ENCODE measurements at places on chromosomes 6 and 20.

DNA sequence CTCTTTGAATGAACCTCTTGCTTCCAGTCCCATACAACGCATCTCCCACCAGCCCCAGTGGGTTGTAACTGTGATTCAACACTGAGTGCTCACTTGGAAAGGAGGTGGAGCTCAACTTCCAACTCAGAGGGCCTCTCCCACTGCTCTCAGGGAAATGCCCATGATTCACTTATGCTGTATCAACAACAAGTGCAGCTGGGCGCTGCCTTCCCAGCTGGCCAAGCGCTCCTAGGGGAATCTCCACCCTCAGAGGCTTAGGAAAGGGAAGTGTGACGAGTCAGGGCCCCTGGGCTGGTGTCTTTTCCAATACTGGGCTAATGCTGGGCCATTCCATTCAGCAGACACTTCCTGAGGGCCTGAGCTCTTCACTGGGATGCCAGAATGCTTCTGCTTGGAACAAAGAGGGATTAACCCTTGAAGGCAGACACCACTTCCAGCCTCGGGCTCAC is 8.1 kb upstream of the OCSTAMP start:
- DNase-seq = peak; percentile 62

DNA sequence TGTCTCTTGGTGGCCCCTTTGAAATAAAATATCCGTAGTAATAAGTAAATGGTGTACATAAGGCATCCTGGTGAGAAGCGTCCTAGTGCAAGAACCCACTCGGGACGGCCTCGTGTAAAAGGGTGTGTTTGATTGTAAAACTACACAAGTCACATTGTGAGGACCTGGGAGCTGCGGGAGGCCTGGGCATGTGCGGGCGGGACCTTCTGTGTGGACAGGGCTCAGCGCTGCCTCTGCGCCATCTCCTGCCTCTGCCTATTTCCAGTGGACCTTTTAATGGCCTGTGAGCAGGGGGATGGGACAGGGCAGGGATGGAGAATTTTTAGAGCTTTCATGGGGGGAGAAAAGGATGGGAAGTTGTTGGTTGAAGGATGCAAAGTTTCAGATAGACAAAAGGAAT is 25.3 kb upstream of the KIF25 start:
- DNase-seq = no peak

DNA sequence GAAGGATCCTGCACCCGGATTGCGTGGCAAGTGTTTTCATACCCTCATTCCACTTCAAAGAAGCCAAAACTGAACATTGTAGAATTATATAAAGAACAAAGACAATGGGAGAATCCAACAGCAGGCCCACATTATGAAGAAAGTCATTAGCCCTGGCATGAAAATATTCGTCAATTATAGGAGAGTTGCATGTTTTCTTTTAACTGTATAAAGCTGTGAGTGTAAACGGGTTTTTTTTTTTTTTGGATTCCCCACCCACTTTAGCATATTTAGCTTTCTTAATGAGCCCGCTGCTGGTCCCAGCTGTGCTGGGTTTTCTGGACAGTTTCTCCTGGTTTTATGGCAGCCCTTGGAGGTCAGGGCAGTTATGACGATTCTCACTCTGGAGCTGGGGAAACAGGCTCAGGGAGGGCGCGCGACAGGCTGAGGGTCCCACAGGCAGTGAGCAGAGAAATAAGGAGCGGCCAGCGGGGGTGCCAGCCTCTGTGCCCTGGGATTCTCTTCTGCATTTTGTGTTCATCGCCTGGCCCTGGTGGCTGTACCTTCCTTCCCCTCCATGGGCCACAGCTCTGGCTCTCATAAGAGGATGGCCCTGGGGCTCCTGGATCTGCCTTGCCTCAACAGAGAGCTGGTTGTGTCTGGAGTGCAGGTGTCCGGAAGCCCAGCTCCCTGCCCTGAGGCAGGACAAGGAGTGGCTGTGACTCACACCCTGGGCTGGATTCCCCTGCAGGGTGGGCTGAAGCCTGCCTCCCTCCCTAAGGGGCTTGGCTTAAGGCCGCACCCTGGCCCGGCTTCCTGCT is 24.1 kb upstream of the SULF2 start:
- no peak for DNase-seq

DNA sequence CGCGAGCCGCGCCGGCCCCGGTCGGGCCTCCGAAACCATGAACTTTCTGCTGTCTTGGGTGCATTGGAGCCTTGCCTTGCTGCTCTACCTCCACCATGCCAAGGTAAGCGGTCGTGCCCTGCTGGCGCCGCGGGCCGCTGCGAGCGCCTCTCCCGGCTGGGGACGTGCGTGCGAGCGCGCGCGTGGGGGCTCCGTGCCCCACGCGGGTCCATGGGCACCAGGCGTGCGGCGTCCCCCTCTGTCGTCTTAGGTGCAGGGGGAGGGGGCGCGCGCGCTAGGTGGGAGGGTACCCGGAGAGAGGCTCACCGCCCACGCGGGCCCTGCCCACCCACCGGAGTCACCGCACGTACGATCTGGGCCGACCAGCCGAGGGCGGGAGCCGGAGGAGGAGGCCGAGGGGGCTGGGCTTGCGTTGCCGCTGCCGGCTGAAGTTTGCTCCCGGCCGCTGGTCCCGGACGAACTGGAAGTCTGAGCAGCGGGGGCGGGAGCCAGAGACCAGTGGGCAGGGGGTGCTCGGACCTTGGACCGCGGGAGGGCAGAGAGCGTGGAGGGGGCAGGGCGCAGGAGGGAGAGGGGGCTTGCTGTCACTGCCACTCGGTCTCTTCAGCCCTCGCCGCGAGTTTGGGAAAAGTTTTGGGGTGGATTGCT is 1.3 kb downstream of the VEGFA start:
- peak; percentile 79 for DNase-seq

DNA sequence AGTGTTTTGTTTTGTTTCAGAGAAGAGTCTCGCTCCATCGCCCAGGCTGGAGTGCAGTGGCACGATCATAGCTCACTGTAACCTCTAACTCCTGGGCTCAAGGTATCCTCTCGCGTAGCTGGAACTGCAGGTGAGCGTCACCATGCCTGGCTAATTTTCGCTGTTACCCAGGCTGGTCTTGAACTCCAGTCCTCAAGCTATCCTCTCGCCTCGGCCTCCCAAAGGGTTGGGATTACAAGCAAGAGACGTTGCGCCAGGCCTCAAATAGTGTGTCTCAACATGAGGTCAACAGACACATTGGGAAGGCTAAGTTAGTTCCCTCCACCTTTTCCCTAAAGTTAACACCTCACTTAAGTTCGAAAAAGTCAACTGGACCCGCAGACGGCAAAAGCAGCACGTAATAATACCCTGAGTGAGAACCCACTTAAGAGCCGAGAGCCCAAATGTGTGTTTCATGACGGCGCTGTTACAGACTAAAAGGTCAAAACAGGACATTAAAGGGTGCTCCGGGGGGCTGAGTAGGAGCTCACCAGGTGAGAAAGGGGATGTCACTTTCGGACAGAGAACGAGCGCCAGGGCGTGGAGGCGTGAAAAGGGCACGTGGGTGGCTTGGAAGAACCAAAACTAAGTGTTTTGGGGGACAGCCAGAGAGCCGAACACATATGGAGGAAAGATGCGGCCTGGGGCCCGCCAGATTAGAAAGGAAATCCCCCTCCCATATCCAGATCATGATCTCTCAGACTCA is 499 bp downstream of the TTI1 start:
- DNase-seq = peak; percentile 67

DNA sequence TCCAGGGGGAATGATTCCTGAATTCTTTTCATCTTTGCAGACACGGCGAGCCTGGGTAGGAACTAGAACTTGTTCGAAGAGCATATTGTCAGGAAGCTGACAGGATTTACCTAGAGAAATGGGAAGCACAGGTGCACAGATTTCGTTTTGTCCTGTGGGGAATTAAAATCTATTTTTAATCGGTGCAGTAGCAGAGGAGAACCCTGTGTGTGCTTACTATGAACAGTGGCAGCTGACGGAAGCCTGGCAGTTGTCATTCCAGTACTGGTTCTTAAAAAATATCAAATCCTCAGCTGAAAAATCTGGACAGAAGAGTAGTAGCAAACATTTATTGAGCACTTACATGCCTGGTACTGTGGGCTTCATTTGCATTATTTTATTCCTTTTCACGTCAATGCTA is 609.0 kb downstream of the QKI start:
- DNase-seq = no peak

DNA sequence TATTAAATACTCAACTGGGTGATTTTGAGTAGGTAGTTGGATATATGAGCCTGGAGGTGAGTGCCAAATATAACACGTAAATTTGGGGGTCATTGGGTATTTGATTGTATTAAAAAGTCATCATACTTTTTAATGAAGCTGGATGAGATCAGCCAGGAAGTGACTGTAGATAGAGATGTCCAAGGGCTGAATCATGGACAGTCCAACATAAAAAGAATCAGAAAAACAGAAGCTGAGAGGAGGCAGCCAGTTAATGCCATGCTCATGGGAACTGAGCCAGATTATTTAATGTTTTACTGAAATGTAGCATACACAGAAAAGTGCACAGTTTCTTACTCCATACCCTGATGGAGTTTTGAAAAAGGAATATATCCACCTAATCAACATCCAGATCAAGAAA is 435.5 kb upstream of the PLCB4 start:
- no peak for DNase-seq

DNA sequence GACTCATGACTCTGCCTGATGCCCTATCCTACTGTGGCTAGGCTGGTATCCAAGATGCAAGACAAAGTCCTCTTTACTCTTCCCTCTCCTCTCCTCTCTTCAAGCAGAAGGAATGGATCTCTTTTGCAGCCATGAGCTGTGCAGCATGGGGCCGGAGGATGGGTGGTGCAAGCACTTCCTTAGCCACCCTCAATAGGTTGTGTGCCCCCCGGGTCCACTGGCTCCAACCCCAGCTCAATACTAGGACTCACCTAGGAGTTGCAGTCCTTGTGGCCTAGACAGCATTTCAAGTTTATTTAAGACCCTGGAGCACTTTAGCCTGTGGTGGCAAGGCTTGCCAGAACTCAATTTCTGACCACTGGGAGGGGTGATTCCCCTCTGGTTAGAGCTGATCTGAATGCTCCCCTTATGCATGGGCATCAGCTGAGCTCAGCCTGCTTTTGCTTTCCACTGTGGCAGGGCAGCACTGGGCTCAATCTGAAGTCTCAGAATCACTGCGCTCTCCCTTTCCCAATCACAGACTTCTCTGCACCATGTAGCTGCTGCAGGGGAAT is 29.0 kb upstream of the GRM4 start:
- peak; percentile 14 for DNase-seq

GRCh38 chr6:38805127-38805655 is 90.1 kb downstream of the DNAH8 start:
- no peak for DNase-seq

- DNase-seq = no peak
Measured at GRCh38 chr6:168414336-168415097, 26.5 kb upstream of the SMOC2 start.

DNA sequence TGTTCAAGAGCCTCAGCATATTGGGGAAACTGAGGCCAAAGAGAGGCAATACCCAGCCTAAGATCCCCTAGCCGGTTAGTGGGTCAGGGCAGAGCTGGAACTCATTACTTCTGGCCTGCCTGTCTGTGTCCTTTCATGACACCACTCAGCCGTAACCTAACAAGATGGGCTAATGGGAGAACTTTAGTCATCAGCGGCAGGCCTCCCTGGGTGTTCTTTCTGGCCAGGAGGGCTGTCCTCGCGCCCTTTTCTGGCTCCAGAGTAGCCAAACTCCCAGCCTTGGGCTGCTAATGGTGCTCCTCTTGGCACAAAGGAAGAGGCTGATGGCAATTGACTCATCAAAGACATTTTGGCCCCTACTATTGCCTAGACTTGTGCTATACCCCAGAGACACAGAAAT is 76.6 kb downstream of the NCR2 start:
- DNase-seq = no peak

DNA sequence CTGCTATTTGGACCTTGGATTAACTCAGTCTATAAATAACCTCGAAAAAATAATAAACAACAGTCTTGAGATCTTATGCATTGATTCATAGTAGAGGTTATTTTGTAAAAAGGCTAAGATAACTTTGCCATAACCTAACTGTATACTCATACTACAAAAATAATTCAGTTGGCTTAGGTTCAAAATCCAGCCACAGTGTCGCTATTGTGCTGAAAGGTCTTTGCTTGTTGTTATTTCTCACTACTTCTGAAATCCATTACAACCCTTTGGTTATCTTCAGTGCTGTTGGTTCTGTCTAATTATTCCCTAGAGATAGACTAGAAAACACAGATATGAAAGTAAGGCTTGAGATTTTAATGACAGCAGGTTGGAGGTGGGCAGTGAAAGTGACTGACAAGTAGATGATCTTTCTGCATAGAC is 74.4 kb downstream of the MKKS start:
- no peak for DNase-seq

- no peak for DNase-seq
Measured at GRCh38 chr6:18561037-18561750, 174.0 kb downstream of the RNF144B start.

DNA sequence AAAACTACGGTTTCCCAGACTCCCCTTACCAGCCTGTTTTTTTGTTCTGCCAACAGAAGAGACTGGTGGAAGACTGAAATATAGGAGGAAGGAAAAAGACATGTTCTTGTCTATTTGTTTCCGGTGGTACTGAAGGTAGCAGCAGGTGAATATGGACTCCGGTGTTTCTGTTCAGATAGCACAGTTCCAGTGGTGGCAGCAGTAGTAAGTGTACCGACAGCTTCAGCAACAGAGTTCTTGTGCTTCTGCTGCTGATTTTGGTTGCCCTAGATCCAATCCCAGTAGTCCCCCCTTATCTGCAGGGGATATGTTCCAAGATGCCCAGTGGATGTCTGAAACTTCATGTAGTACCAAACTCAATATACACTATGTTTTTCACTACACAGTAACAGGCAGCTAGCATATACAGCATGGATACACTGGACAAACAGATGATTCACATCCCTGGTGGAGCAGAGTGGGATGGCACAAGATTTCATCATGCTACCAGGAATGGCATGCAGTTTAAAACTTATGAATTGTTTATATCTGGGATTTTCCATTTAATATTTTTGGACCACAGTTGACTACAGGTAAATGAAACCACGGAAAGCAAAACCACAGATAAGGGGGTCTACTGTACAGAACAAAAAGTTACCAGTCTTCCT is 301.8 kb downstream of the BTBD9 start:
- DNase-seq = no peak

- DNase-seq = no peak
Measured at GRCh38 chr6:54474898-54475297, 166.7 kb downstream of the TINAG start.

DNA sequence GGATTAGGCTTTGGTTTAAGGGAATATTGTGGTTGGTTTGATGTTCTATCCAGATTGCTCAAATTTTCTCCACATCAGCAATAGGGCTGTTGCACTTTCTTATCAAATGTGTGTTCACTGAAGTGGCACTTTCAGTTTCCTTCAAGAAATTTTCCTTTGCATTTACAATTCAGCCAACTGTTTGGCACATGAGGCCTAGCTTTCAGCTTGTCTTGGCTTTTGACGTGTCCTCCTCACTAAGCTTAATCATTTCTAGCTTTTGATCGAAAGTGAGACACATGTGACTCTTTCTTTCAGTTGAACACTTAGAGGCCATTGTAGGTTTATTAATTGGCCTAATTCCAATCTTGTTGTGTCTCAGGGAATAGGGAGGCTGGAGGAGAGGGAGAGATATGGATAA is 104.8 kb downstream of the FLRT3 start:
- no peak for DNase-seq

- DNase-seq = no peak
Measured at GRCh38 chr6:167020206-167020605, 21.0 kb downstream of the CEP43 start.
